ENCODE measurements at places on chromosomes 13 and 19.

GRCh38 chr13:43166644-43167457 is 143.5 kb downstream of the DNAJC15 start:
- DNase-seq = no peak

- DNase-seq = no peak
Observed at GRCh38 chr13:74256969-74257368, 122.8 kb upstream of the KLF12 start.

- no peak for DNase-seq
Observed at GRCh38 chr19:12783849-12784393, 7.4 kb upstream of the JUNB start.

- no peak for DNase-seq
Observed at GRCh38 chr19:10612499-10613119, 12.7 kb upstream of the SLC44A2 start.

GRCh38 chr13:53038993-53039392 is 10.4 kb downstream of the OLFM4 start:
- DNase-seq = no peak

DNA sequence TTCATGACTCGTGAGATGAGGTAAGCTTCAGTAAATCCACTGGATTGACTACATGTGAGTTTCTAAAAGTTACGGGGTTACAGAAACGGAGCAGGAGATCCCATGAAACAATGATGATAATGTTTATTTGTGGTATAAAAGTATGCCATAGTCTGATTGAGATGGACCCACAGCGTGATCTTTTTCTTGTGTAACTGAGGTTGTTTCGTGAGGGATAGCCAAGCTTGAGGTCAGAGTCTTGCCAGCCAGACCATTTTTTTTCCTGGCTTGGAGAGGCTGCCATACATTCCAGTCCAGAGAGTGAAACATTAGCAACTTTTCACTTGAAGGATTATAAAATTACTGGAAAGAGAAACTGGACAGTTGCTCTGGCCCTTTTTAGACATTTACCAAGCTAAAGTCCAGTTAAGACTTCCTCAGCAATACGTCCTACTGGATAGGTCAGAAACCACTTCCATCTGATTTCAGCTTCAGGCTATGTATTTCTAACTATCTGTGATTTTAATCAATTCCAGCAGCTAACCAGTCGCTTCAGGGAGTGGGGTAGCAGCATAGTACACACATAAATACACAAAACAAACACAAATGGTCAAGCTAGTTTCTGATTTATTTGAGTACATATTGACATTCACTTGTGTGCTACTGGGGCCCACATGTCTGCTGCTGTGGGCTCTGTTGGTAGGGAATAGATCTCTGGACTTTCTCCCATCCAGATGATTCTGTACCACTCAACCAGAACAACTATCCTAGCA is 194.6 kb downstream of the POSTN start:
- DNase-seq = no peak

DNA sequence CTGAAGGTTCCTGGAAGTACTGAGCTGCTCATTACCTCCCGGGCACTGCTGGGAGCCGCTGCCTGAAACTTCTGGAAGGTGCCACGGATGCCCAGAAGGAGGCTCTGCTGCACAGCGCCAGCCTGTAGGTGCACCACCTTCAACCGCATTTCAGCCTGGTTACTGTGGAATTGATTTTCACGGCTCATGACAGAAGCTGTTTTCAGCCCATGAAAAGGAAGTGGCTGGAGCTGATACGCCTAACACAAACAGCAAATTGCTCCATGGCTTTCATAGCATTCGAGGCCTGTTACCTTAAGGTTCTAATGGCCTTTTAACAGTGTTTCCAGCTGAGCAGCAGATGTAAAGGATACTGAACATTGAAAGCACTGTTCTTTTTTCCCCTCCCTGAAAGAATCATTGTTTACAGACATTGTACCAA is 22.0 kb downstream of the GPC6 start:
- no peak for DNase-seq

DNA sequence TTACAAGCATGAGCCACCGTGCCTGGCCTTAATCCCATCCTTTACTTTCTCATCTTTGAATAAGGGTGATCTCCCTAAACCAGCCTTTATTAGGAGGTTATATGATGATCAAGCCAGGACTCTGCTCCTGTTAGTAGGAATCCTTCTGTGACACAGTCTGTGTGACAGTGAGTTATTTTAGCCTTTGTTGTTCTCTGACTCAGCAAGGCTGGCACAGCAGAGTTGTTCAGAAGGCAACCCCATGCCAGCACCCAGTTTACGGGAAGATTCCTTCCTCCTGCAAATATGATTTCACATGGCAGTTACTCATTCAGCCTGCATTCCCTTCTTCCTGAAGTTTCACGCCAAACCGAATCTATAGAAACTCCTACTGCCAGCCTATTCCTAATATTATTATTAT is 10.5 kb upstream of the MIER2 start:
- DNase-seq = no peak

DNA sequence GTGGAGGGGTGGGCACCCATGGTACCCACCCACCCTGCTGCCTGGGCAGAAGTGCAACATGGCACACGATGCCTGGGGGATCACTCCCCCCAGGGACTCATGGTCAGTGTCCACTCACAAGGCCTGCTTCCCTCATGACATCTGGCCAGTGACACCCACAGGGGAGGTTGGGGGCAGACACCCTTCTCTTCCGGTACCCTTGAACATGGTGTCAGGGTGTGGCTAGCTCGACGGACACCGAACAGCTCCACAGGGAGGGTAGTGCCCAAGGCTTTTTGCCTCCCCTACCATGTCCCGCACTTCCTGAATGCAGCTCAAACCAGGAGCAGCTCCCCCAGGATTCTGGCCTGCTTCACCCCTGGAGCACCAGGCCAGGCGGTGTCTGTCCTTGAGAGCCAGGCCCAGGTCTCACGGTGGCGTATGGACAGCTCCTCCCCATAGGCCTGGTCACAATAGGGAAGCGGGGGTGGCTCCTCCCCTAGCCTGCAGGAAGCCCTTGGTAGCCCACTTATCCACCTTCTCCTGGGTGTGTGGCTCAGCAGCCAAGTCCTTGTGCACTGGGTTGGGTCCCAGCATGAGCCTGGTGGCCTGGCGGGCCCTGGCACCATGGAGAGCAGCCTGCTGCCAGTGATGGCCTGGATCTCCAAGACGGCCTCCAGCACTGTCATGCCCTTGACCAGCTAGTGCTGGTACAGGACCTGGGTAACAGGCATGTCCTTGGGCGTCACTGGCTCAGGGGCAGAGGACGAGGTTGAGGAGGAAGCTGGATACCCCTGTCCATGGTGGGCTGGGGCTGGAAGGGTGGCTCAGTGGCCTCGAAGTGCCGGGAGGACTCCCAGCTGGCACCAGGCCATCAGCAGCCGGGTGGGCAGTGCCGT is 7.8 kb downstream of the ACP4 start:
- no peak for DNase-seq

- no peak for DNase-seq
Observed at GRCh38 chr13:32107474-32107873, 75.9 kb downstream of the FRY start.

DNA sequence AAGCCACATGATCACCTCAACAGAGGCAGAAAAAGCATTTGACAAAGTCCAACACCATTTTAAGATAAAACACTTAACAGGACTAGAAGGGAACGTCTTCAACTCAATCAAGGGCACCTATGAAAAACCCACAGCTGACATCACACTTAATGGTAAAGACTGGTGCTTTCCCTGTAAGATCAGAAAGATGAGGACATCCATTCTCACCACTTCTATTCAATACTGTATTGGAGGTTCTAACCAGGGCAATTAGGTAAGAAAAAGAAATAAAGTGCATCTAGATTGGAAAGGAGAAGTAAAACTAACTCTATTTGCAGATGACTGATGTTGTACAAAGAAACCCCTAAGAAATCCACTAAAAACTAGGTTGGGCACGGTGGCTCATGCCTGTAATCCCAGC is 11.2 kb upstream of the AKAP8 start:
- DNase-seq = no peak

DNA sequence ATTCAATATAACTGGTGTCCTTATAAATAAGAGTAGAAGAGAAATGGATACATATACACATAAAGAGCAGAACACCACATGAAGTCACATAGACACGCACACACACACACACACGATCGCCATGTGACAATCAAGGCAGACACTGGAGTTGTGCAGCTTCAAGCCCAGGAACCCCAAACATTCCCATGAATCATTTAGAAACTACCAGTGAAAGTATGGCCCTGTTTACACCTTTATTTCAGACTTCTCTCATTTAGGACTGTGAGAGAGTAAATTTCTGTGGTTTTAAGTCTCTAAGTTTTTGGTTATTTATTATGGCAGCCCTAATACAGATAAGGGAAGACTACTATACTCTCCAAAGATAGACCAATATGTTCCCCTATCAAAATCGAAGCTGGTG is 20.4 kb upstream of the TNFSF13B start:
- DNase-seq = no peak

- DNase-seq = no peak
Observed at GRCh38 chr13:104408733-104409132, 1342.5 kb upstream of the SLC10A2 start.

- no peak for DNase-seq
Observed at GRCh38 chr13:45446181-45446580, 18.6 kb upstream of the COG3 start.

GRCh38 chr19:9166846-9167245 is 11.9 kb upstream of the OR7D2 start:
- DNase-seq = no peak

DNA sequence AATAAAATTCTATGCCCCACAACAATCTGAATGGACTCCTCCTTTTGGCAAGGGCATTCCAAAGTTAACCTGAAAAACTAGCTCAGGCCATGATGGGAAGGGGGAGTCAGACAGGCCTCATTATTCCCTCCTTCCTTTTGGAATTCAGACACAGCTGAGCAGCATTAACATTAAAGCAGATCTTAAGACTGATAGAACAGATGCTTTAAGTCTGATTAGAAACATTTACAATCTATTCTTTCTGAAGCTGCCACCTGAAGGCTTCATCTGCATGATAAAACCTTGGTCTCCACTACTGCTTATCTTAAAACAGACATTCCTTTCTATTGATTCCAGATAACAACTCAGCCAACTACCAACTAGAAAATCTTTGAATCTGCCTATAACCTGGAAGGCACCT is 98.9 kb downstream of the UGGT2 start:
- DNase-seq = peak; percentile 5

GRCh38 chr19:46926170-46927071 is 65.6 kb downstream of the ARHGAP35 start:
- DNase-seq = no peak

GRCh38 chr13:50990065-50990817 is 80.7 kb downstream of the RNASEH2B start:
- peak; percentile 18 for DNase-seq

DNA sequence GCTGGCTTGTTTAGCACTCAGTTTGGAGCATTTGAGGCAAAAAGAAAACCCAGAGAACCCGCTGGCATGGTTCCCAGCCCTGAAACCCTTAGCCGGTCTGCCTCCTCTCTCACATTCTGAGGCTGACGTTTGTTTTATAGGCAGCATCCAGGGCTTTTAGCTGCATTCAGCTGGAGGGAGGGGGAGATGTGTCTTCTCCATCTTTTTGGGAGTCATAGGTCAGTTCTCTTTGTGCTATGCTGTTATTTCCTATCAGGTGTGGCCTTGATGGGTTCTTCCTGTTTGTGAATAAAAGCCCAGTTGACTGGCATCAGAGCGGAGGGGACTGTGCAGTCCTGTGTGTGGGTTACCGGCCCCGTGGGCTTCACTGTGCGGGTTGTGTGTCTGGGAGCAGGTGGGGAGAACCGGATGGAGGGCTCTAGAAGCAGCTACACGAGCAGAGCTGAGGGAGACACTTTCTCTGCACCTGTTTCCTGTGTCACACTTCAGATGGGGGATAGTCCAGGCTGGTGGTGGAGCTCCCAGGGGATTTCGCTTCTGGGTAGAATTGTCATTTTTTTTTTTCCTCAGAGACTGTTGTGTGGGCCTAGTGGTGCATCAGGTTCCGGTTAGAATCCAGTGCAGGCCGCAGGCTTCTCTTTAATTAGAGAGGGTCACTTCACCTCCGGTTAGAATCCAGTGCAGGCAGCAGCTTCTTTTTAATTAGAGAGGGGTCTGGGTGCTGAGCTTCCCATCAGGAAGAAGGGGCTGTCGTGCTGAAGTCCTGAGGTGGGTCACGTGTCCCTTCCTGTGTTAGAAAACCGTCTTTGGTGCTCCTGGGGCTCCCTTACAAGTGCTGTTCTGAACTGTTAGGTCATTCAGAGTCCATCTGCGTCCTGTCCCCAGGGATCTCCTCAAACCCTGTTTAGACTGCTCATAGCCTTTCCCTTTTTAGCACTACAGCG is 69.6 kb downstream of the ARHGEF7 start:
- DNase-seq = no peak

- DNase-seq = no peak
Observed at GRCh38 chr13:56886398-56886797, 254.3 kb upstream of the PRR20A start.

DNA sequence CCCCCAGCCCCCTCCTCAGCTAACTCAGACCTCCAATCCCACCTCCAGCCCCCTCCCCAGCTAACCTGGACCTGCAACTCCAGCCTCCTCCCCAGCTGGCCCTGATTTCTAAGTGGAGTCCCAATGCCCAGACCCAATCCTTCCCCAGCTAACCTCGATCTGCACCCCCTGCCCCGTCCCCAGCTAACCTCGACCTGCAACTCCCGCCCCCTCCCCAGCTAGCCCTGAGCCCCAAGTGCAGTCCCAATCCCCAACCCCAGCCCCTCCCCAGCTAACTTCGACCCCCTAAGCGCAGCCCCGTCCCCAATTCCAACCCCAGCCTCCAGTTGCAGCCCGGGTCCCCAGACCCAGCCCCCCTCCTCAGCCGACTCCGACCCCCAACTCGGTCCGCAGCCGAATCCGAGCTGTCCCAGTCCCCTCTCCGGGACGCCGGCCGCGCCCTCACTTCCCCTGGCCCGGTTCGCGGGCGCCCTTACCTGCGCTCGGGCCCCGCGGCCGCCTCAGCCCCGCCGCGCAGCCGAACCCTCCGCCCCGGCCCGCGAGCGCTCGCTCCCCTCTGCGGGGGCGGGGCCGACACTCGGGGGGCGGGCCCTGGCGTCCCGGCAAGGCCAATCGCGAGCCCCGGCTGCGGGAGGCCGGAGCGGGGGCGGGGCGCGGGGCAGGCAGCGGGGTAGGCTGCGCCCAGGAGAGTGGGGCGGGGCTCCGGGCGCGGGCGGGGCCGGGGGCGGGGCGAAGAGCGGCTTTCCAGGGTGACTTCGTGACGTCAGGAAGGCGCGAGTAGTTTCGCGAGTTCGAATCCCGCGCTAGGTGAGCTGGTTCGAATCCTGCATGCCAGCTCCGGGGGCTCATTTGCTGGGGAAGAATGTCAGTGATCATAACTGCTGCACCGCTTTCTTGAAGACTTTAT is at the start of gene GNG7:
Gene GNG7, minus strand, starts transcription at position 525 of the 907 bp plus-strand sequence. CDS start 182,006 bp downstream, outside the sequence.
- DNase-seq = peak; percentile 100

- DNase-seq = no peak
Observed at GRCh38 chr13:101394605-101395004, 21.7 kb downstream of the NALCN start.

GRCh38 chr13:27283906-27284493 is 13.4 kb downstream of the RASL11A start:
- DNase-seq = no peak
